Renal cortex interstitium (tissue), 15 donors: ENCODE measurements at places on chromosomes 7 and 10.
A peak's percentile ranks its signal among the peaks of the same experiment; 100 is the strongest.

GRCh38 chr10:26556748-26557640 is 118.9 kb downstream of the APBB1IP start:
- no peak for DNase-seq

DNA sequence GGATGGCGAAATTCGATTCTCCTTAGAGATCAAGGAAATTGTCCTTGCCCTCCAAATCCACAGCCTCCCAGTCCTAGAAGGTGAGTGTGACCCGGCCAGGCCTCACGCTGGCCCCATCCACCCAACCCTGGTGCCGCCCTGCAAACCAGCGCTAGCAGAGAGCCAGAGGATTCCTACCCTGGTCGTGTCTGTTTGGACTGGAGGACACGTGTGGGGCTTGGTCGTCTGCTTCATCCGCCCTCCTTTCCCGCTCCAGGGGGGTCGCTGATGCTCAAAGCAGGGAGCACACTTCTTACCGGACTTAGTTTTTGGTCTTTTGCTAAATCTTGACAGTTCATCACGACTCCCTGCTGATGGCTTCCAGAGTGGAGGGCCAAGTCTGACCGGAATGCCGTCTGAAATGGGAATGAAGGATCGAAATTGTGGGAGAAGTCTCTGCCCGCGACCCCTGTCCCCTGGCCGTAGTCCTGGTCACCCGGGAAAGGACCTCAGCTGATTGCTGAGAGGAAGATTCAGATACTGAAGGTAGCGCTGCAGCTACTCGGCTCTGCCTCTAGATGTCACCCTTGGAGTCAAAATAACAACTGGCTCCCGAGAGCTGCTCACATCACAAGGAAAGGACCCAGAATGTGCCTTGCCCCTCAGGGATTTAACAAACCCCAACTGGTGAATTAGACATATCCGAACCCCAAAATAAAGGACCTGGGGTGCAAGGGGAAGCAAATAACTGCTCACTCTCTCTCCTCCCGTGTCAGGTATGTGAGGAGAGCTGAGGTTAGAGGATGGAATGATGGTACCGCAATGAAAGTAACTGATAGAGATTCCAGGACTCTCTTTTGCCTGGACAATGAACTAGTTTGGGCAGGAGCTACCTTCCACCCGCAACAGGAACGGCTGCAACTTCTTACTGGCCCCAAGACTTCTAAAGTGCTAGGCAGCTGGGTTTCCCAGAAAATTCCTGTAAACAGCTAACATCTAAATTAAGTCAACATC is 23.5 kb upstream of the ORC5 start:
- peak; percentile 32 for DNase-seq

DNA sequence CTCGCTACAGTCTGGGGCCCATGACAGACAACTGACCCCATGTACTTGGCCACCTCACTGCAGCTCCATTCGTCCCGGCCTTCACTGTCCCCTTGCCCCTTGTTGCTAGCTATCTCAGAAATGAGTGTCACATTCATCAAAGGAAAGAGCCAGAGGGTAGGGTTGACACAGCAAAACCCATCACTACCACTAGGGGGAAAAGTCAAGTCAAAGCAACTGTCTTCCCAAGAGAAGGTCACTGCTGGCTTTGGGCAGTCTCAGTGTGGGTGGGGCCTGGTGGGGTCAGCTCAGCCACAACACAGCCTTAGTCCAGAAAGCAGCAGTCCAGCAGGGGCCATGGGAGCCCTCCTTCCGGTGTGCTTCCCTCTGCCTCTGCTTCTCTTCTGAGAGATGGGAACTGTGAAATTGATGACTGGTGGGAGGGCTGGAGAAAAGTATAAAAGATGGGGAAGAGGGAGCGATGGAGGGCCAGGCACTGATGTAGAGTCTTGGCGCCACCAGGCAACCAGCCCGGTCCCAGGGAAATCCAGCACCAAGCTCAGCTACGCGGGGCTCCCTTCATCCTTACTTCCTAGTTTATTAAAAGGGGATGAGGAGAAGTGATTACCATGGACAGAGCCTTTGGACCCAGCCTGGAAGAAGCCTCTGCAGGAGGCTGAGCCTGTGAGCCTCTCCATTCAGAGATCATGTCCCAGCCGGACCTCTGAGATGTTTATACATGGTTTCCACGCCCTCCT is 58.0 kb downstream of the PLXNA4 start:
- no peak for DNase-seq

DNA sequence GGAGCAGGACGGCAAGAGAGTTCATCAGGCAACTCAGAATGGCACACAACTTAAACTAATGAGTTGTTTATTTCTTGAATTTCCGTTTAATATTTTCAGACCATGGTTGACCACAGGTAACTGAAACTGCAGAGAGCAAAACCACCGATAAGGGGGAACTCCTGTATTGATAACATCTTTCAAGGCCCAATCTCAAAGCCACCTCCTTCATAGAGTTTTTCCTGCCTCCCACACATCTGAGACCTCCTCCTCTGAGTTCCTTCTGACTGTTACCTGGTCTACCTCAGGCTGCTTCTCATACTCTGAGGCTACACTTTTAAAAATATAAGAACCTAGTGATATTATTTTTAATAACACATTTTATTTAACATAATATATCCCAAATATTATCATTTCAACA is 341.5 kb upstream of the NPVF start:
- no peak for DNase-seq

GRCh38 chr10:77319557-77319956 is 318.1 kb downstream of the KCNMA1 start:
- no peak for DNase-seq

DNA sequence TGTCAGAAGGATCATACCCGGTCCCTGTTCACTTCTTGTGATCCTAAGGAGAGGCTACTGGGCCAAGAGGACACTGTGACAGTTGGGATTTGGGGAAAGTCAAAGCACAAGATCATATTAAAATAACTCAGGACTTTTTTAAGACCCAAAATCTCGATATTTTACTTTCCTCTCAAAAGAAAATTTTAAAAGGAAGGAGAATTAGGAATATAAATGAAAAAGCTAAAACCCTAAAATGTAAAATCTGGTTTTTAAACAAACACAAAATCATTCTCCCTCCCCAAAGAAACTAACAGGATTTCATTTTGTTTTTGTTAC is 36.4 kb downstream of the ALOX5 start:
- DNase-seq, result no peak

DNA sequence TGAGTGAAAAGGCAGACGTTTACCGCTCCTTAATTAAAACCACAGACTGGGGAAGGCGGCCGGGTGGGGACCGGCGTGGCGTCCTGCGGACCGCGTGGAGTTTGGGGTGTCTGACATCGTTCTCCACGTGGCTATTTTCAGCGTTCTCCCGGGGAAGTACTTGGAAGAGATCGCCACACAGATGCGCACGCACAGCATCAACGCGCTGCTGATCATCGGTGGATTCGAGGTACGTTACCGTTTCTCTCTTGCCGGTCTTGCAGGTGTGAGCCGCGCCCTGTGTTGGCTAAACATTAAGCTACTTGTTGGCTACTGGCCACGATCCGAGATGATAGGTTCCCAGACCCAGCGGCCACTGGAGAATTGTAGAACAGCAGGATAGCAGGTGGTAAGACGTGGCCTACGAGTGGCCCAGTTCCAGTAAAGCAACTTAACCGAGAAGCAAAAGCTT is 51.3 kb downstream of the PFKP start:
- no peak for DNase-seq

DNA sequence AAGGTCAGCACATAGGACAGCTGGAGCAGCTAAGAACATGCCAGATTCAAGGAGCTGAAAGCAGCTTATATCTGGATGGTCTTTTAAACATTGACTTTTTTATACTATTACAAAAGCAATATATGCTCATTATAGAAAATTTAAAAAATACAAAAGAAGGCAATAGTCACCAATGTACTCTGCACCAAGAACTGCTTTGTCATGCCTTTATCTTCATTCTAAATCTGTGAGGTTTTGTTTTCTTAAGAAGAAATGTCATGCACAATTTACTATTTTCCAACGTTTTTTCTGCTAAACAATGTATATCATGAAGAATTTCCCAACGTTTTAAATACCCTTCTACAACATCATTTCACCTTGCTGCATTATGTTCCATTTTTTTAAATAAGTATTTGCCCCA is 2.8 kb downstream of the LIPM start:
- no peak for DNase-seq

GRCh38 chr10:14837003-14837756 is 657 bp downstream of the CDNF start:
- DNase-seq, result no peak

- no peak for DNase-seq
Observed at GRCh38 chr7:116843378-116843777, 19.0 kb upstream of the CAPZA2 start.

- DNase-seq, result peak; percentile 30
Observed at GRCh38 chr7:28410628-28411531, 1.4 kb upstream of the CREB5 start.

GRCh38 chr10:129689671-129690071 is 222.6 kb downstream of the MGMT start:
- no peak for DNase-seq

DNA sequence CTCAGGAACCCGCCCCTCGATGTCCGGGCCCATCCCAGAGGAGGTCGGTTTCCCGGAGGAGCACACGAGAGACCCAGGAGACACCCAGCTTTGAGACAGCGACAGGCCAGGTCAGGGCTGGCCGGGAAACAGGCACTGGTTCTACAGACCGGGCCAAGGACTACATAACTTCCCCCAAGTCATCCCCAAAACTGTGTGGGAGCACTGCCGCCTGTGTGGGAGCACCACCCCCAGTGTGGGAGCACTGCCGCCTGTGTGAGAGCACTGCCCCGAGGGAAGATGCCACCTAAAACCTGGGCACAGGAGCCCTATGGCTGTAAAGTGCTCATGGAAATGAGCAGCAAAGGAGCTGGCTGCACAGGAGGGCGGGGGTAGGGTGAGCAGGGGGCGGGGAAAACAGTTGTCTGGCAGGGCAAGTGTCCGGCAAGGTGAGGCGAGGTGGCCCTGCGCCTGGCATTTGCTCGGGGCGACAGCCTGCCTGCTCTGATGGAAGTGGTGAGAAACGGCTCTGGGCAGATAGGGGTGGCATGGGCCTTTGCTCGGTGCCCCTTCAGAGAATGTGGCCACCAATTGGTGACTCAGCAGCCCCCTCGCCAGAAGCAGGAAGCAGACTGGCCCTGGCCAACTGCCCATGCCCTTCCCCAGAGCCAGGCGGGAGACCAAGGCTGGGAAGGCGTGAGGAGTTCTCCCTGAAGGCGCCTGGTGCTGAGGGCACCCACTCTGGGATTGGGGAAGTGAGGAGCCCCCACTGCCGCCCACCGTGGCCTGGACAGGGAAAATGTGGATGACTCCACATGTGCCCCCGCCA is 26.2 kb downstream of the PAPOLB start:
- DNase-seq, result no peak

DNA sequence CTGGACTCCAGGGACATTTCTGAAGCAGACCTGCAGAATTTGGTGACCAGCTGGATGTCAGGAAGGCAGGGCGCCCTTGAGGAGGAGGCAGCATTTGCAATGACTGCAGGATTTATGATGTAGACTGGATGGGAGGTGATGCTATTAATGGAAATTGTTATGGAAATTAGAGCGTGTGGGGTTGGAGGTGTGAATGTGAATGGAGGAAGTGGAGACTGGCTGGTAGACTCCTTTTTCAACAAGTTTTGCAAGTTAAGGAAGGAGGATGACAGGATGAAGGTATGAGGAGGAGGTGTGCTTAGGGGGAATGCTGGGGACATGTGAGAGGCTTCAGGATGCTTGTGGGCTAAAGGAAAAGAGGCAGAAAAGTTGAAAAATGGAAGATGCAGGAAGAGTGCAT is 137.0 kb downstream of the TMEM178B start:
- DNase-seq, result no peak

DNA sequence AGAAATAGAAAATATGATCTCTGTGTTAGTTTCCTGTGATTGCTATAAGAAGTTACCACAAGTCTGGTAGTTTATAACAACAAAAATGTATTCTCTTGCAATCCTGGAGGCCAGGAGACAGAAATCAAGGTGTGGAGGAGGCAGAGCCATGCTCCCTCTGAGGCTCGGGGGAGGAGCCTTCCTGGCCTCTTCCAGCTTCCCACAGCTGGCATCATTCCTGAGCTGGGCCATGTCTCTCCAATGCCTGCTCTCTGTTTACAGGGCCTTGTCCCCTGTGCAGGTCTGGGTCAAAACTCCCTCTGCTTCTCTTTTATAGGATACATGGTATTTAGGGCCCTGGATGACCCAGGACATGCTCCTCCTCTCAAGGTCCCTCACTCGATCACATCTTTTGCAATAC is 81.3 kb upstream of the RET start:
- no peak for DNase-seq

- DNase-seq, result no peak
Observed at GRCh38 chr7:106421181-106421762, 136.5 kb upstream of the NAMPT start.

DNA sequence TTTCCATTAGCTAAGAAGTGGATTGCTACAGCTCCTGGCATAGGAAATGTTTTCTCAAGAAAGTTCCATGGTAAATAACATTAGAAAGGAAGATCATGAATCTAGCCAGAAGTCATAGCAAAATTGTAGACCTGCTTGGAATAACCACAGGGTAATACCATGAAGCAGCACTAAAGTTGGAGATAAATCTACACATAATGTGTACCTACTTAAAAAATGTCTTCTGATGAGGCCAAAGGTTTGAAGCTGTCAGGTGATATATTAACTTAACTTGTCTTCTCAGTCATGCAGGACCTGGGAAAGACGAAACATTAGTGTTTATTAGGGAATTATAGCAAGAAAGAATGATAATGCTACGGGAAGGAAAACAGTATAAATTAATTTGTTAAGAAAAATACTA is 6.3 kb downstream of the CISD1 start:
- no peak for DNase-seq

- DNase-seq, result no peak
Observed at GRCh38 chr7:18762189-18762588, 266.6 kb downstream of the HDAC9 start.

DNA sequence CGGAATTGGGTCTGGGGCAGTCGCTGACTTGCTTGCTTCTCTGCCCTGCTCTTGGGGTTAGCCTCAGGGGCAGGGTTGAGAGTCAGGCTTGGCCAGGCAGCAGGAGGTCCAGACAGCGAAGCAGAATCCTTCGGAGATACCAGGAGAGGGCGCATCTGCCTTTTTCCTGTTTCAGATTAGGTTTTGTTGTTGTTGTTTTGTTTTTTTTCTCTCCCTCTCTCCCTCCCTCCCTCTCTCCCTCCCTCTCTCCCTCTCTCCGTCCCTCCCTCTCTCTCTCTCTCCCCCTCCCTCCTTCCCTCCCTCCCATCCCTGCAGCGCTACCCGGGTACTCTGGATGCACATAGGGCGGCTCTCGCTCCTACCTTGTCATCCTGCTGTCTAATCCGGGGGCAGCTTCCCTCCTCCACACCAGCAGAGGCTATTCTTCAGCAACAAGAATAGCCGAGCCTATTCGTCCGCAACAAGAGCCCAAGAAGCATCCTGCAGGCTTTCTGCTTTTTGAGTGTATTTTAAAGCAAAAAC is 758 bp upstream of the OPTN start:
- DNase-seq, result peak; percentile 50

- DNase-seq, result no peak
Observed at GRCh38 chr7:138258197-138258559, 181.9 kb downstream of the AKR1D1 start.

- no peak for DNase-seq
Observed at GRCh38 chr10:124739986-124740368, 4.2 kb downstream of the FAM53B start.
